Lung (tissue), 17 donors: ENCODE measurements at places on chromosomes 3 and 15. TPM values are rescaled to one million over a fixed set of nuclear protein-coding genes. Genes with fewer than 3 reads are reported as not detected.

SEMA5B gene
- polyA plus RNA-seq, result 0.30 TPM

EXD1 gene
- polyA plus RNA-seq, result 0.05 TPM

MNS1 gene
- 3.2 TPM for polyA plus RNA-seq

RETNLB gene
- polyA plus RNA-seq, result not detected

KLF15 gene
- polyA plus RNA-seq, result 18.2 TPM

ITPKA gene
- polyA plus RNA-seq, result 0.35 TPM

NRROS gene
- polyA plus RNA-seq, result 16.3 TPM

GRCh38 chr3:90221900-90222299, 1114.5 kb downstream of the EPHA3 start:
- DNase-seq, result no peak

DNA sequence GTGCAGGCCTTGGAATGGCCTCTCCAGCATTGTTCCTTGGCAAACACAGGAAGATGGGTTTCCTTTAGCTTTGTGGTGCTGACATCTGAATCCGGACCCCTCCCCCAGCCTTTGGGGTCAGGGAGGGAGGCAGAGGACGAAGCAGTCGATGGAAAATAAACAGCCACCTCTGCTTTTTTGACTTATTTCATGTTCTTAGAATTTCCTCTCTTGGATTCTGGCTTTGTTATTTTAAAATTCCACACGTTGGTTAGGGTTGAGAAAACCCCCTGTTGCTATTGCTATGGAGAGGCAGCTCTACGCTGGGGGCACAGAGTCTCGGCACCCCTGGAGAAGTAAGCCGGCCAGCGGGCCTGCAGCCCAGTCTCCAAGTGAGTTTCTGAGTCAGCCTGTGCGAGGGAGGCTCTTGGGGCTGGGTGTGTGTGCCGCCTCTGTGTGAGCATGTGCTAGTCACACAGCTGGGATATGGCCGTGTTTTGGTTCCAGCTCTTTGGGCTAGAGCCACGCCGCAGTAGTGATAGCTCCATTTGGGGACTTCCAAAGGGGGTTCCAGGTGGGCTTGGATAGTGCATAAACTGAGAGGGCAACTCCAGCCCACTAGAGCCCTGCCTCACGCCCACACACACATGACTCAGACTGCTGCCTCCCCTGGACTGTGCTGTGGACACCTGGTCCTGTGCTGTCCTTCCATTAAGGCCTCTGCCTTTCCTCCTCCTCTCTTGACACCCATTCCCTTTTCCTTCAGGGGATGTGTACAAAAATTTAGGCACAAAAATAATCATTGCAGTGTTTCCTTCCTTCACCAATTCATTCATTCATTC, 58.8 kb downstream of the AMOTL2 start:
- no peak for DNase-seq

- DNase-seq, result no peak
Observed at GRCh38 chr15:27889258-27889657, 209.9 kb downstream of the OCA2 start.

DNA sequence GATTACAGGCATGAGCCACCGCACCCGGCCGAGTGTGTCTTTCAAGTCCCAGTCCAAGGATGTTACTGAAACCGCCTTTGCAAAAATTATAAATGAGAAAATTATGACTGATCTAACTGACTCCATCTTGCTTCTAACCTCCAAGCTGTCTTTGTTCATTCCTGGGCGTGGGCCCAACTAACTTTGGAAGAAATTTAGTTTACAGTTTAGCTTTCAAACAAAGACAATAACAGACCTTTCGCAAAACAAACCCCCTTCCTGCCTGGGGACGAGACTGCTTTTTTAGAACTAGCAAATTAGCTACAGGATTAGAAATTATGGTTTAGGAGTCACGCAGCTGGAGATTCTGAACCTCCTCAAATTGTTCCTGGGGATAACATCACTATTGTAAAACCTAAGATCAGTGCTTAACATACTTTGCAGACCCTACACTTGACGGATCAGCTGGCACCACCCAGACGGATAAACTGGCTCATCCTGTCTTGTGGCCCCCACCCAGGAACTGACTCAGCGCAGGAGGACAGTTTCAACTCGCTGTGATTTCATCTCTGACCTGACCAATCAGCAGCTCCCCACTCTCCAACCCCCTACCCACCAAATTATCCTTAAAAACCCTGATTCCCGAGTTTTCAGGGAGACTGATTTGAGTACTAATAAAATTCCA, 23.8 kb downstream of the NANOGP8 start:
- peak; percentile 65 for DNase-seq

DNA sequence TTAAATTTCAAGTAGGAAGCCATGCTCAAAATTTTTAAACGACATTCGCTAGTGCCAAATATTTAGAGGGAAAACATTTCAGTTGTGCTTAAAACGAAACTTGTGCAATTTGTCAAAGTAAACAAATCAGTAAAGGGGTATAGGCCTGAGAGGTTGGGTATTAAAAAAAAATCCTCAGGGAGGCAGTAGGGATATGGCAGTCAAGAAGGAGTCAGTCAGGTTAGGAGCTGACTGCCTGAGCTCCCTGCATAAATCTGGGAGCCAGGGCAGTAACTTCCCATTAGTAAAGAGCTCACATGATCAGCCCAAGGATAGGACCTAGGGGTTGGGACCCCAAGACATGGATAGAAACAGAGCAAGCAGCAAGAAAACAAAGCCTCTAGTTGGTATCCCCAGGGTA, 120.7 kb upstream of the STAC start:
- DNase-seq, result no peak

GRCh38 chr3:161413855-161414210, 42.5 kb upstream of the SPTSSB start:
- no peak for DNase-seq

DNA sequence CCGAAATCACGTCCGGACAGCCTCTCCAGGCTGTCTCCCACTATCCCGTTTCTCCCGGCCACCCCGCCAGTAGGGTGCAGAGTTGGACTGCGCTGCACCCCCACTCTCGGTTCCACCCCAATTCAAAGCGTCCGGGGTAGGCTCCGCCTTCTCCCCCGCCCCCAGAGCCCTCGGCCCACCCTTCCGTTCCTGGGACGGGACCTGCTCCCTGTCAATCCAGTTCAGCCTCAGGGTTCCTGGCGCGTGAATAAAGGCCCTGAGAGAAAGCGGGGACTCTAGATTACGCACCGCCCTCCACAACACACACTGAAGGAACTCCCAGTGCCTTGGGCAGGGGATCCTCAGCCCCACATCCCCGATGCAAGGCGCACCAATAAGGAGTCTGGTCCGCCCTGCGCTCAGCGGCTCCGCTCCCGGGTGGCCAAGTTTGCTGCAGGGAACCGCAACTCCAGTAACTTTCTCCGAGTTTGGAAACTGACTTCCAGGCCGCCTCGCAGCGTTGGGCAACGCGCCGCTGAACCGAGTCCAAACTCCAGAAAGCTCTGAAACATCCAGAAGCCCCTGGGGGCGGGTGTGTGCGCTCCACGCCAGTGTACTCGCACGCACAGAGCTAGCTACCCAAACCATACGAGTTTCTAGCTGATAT, 1.9 kb downstream of the ADAMTS9 start:
- DNase-seq, result peak; percentile 98

DNA sequence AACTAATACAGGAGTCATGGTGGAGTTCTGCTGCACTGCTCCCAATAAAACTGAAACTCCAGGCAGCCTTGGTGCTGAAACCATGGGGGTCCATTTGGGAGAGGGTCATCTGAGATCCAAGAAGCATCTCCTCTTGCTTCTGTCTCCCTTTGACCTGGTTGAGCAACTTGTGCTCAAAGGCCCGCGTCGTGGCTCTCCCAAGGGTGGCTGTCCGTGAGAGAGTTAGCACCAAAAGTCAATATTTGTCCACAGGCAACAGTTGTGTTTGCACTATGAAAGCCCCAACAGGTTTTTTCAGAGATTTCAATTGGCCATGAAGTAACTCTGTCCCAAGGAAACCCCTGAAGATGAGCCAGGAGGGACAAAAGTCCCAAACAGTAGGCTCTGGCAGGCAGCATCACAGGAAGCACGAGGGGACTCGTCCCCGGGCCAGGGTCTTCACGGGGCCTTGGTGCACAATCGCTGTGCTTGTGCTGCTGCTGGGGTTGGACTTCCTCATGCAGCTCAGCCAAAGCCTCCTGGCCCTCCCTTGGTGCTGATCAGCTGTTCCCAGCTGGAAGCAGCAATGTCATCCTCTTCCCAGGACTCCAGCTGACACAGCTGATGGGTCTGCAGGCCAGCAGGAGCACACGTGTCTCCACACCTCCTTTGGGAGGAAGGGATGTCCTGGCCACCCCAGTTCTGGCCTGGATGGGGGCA, 39.4 kb upstream of the WNT5A start:
- DNase-seq, result no peak

DNA sequence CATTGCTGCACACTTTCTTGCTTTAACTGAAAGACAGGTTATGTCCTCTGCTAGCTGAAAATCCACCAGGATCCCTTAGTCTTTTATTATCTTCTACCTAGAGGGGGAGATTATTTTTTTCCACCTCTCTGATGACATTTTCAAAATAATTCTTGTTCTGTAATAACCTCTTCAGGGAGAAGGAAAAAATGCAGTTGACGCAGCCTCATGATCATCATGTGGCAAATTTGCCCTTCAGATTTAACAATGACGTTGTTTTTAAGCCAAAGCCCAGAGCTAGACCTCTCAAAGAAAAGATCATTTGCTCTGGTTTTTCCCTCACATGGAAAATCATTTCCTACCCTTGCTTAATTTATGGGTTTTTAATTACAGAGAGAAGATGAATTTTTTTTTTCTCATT, 724.9 kb downstream of the NLGN1 start:
- no peak for DNase-seq

- DNase-seq, result no peak
Observed at GRCh38 chr3:27880969-27881892, 159.1 kb upstream of the EOMES start.

DNA sequence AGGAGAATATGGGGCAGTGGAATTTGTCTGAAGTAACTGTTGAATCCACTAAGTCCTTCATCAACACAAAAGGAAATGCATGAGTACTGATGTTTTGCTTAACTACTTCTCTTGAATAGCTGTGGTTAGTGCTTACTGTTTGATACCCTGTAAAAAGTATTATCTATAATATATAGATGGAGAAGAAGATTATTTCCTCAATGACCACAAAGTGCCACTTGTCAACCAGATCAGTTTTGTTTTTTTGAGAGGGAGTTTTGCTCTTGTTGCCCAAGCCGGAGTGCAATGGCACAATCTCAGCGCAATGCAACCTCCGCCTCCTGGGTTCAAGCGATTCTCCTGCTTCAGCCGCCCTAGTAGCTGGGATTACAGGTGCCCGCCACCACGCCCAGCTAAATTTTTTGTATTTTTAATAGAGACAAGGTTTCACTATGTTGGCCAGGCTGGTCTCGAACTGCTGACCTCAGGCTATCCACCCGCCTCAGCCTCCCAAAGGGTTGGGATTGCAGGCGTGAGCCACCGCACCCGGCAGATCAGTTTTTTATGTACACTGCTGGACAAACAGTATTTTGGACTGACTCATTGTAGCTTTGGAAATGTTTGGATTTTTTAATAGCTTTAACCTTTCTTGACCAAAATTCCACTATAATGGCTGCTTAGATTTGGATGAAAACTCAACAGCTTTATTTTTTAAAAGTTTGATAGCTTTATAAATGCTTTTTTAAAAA, 1.5 kb upstream of the RPLP1 start:
- no peak for DNase-seq
